ENCODE measurements at places on chromosomes 5 and 9. TPM values are rescaled to one million over a fixed set of nuclear protein-coding genes. Genes with fewer than 3 reads are reported as not detected.

GRCh38 chr5:33261305-33261704 lies 179.5 kb upstream of the TARS1 start:
- no peak for DNase-seq

- DNase-seq, result no peak
These were observed 243.0 kb downstream of the ZSWIM6 start for GRCh38 chr5:61575103-61575502.

DNA sequence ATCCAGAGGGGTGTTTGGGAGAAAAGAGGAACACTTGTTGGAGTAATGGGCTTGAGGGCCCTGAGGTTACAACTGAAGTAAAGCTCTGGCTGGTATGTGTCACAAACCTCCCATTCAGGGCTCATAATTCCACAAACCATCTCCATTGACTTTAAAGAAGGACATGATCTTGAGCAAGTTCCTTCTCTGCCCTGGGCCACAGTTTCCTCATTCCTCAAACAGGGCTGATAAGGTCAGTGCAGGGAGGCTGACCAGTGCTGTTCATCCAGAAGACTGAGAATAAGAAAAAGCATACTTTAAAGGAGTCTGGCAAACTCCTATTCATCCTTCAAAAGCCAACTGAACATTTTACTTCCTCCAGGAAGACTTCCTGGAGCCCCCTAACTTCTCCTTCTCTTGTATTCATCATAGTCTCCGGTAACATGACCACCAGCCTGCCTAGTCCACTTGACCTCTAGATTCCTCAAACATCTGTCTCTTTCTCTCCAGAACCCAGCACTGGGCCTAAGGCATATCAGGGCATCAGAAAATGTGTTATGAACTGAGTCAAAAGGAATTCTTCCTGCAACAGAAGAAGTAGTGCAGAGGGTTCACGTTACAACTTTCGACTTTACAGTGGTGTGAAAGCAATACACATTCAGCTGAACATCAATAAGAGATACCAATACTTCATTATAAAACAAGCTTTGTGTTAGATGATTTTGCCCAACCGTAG lies 20.7 kb upstream of the PTPN3 start:
- no peak for DNase-seq

- DNase-seq, result no peak
These were observed 39.3 kb upstream of the RAD23B start for GRCh38 chr9:107243742-107244141.

DNA sequence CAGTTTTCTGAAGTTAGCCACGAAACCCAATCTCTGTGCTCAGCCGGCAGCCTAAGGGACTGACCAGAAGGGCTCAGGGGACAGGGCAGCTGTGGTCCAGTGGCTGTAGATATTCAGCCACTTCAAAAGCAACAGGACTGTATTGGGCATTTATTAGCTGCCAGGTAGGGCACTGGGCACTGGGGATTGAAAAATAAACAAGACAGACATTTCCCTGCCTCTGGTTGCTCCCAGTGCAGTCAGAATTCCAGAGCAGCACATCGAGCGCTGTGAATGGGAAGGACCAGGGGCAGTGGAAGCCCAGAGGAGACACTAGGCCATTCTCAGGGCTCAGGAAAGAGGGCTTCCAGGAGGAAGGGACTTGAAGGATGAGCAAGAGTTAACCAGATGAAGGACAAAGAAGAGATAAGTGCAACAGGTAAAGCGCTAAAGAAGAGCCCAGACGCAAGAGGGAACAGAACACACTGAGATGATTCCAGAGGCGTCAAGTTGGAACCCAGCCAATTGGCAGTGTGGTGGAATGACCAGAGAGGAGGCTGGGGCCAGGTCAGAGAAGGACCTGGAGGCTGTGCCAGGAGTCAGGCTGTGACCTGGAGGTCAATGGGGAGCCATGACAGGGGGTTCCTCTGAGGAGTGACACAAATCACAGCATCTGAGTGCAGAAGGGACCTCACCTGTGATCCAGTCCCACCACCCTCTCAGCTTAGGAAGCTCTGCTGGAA lies 122.5 kb upstream of the ZNF618 start:
- DNase-seq, result no peak

ADAMTS12 gene
- polyA plus RNA-seq, result not detected

PDLIM7 gene
- 23.9 TPM for polyA plus RNA-seq

TAF11L2 gene
- polyA plus RNA-seq, result not detected

All from B cell (primary cell).